Activated T-cell treated with anti-CD3 and anti-CD28 coated beads for 4 hours (primary cell): ENCODE measurements at places on chromosomes 2 and 18.

GRCh38 chr18:35136248-35136647 lies 95.0 kb downstream of the MAPRE2 start:
- no peak for DNase-seq

- peak; percentile 73 for DNase-seq
Observed at GRCh38 chr2:10835052-10835970, 22.7 kb upstream of the PDIA6 start.

GRCh38 chr2:170446078-170446477 lies 268.1 kb downstream of the MYO3B start:
- no peak for DNase-seq

- no peak for DNase-seq
Observed at GRCh38 chr2:41079011-41079410, 627.1 kb upstream of the SLC8A1 start.

DNA sequence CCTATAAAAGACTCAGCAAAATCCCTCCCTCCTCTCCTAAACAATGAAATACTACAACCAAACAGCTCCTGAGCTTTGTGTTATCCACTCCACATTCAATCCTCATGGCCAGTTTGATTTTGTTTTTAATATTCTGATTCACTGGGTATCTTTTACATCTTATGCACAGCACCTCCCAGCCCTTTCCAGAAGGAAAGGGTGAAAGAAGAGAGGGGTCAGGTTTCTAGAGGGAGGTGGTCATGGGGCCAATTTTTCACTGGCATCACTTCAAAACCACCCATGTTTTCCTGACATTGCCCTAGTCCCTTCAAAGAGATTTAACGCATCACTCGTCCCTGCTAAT lies 315.6 kb downstream of the LPIN1 start:
- DNase-seq: no peak

DNA sequence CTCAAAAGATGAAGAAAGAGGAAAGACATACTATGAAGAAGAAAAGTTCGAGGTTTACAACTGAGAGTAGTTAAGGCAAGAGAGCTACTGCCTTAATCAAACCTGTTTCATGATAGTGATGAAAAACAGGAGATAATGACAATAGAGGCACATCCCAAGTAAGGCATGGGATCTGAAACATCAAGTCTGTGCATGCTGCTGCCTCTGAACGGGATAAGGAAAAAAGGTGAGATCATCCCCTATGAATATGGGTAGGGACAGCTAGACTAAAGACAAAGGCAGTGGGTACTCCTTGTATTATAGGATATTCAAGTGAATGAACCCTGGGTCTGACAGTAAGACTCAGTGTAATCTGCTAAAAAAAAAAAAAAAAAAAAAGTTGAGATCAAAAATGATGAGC lies 3.0 kb downstream of the EXOC6B start:
- DNase-seq: no peak

- DNase-seq: no peak
Observed at GRCh38 chr2:83234246-83234645, 1224.8 kb downstream of the SUCLG1 start.
